ENCODE measurements at places on chromosomes 1 and 21. TPM values are rescaled to one million over a fixed set of nuclear protein-coding genes. Genes with fewer than 3 reads are reported as not detected.

Gene NHLH1
- not detected for total RNA-seq

Gene TRPM2
- under 0.01 TPM for total RNA-seq

Gene CHODL
- total RNA-seq, result under 0.01 TPM

Gene SPRR3
- not detected for total RNA-seq
